Memory B cell (primary cell): ENCODE measurements at places on chromosomes 1 and 21.

DNA sequence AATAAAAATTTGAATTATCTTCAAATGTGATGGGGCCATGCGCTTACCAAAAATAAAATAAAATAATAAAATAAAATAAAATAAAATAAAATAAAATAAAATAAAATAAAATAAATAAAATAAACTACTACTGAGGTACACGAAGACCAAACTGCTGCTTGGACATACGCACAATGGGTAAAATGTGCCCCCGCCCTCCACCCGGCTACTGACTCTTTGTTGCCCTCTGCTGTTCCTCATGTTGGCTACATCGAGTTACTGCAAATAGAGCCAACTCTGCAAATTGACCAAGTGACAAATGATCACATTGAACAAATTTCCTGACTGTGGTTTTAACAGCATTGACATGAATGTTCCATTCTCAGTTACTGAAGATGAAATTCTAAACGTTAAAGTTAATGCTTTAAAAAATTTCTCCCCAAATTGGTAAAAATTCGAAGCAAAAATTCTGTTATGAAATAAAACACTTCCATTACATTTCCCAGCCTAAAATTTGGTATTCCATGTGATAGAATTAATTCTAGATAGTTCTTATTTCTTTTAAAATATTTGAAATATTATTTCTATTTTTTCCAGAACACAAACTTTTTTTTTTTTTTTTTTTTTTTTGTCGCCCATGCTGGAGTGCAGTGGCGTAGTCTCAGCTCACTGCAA is 18.8 kb upstream of the MAP1LC3C start:
- DNase-seq = peak; percentile 32

DNA sequence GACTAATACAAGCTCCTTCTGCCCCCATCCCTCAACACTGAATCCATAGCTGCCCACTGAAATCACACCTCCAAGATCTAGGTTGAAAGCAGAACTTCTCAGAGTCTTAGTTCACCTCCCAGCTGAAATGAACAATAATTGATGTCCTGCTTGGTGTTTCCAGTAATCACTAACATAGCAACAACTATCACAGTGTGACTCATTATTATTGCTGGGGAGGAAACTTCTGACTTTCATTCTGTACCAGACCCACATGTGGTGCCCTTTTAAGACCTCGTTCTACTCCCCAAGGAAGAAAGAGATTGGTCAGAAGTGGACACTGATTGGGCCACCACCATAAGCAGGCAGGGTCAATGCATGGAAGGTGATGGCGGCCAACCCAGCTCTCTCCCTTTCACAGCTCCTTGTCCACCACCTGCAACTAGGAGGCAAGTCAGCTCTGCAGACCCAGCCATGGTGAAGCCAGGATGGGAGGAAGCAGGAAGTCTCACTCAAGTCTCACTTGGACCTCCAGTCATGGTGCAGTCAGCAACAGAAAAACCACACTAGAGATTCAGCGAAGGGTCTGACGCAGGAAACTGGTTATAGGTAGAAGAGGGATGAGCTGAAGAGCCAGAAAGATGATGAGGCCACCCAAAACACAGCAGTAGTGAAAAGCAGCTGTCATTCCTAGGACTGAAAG is 720.2 kb downstream of the PTPRU start:
- no peak for DNase-seq

GRCh38 chr1:159920202-159920601 is 5.1 kb downstream of the TAGLN2 start:
- no peak for DNase-seq

DNA sequence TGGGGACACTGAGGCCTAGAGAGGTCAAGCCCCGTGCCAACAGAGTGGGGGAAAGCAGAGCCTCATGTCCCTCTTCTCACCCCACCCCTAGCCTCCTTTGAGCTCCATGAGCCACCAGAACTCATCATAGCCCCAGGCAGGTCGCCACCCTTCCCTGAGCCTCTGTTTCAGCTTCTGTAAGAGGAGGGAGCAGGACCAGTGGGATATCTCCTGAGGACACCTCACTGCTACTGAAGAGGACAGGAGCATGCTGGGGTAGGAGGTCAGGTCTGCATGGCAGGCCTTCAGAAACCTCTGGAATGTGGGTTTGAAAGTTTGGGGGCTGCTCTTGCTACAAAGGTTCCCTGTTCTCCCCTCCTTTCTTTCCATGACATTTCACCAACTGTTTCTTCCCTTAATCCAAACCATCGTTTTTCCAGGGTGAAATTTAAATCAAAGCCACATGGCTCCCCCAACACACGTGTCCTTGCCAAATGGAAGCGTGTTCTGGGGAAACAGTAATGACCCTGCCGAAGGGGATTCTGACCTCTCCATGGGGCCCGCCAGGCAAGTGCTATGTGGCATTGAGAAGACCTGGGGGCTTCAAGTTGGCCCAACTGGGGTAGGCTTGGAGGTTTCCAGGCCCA is 88.1 kb upstream of the RUNX3 start:
- no peak for DNase-seq

- DNase-seq = no peak
These were observed 103.3 kb upstream of the KCND3 start for GRCh38 chr1:112092656-112093371.

- no peak for DNase-seq
These were observed 131.6 kb downstream of the LHX8 start for GRCh38 chr1:75265792-75266191.

DNA sequence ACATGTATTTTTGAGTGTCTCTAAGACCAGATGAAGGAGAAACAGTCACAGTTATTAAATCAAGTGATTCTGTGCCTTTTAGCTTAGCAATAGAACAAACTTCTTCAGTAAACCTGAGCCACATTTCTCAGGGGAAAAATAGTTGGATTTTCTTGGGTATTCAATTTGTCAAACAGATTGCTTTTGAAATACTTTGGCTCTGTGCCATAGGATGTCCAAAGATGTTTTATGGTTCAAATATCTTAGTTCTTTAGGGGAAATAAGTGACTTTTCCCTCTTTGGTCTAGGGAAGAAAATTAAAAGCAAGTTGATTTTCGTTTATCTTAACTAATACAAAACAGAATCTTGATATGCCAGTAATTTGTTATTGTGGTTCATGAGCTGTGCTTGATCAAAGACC is 125.9 kb downstream of the ATP5PO start:
- no peak for DNase-seq

DNA sequence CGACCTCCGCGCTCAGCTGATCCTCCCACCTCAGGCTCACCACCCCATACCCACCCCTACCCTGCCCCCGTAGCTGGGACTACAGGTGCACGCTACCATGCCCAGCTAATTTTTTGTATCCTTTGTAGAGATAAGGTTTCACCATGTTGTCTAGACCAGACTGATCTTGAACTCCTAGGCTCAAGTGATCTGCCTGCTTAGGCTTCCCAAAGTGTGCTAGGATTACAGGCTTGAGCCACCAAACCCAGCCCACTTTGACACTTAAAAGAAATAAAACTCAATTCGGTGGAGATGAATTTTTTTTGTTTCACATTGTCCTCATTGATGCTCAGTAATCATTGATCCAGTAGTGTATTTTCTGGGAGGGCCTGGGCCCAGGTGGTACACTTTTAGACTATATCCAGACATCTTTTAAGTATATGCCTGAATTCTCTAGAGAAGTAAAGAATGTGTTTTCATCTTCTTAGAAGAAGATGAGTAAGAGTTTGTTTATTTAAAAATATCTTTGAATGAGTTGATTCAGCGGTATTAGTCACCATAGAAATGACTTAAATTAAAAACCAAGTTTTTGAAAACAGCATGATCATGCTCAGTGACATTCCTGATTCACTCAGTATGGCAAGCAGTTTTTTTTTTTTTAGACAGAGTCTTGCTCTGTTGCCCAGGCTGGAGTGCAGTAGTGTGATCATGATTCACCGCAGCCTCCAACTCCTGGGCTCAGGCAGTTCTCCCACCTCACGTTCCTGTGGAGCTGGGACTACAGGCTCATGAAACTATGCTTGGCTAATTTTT is 57.8 kb downstream of the EPB41 start:
- no peak for DNase-seq

DNA sequence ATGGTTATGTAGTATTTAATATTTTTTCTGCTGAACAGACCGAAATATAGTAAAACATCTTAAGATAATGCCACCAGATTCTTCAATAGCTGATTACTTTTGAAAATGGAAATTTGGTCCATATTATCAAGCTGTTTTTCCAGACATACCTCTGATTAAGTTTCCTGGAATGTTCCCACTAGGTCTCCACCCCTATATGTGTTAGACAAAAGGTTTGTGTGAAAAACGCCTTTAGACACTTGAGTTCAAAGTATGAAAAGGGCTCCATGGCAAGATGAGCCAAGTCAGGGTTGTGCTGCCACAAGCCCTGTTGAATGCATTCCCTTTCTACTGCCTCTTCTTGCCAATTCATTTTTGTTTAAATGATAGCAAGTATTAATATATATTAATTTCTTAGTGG is 52.7 kb downstream of the ZBTB17 start:
- DNase-seq = no peak

DNA sequence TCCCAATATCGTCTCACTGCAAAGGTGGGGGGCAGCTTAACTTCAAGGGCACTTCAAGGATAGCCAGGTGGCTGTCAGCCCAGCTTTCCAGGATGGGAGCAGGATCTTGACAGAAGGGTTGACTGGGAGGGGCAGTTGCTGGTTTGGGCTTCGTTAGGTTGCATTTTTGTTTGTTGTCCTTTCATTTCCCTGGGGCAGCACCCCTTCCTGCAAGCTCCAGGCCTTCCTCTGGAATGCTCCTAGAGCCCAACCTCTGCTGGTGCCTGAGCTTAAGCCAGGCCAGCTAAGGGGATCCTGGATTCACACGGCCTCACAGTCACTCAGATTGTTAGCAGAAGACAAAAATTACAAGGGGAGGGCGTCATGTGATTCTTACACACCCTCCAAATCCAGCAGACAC is 4.1 kb upstream of the OLIG2 start:
- DNase-seq = no peak

DNA sequence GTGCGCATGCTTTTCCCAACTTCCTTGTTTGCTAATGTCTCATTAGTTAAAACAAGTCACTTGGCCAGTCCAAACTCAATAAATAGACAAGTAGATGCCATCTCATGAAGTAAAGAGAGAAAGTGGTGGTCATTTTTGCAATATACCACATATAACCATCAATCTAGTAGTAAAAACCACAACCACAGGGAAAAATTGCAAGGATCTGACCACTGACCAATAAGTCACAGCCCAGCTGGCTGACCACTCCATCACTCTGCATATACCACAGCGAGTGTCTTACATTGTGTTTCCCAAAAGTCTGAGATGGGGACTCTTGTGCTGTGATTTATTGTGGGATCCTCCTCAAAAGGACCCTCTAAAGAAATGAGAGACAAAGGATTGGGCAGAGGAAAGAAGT is 76.0 kb downstream of the FH start:
- DNase-seq = no peak

DNA sequence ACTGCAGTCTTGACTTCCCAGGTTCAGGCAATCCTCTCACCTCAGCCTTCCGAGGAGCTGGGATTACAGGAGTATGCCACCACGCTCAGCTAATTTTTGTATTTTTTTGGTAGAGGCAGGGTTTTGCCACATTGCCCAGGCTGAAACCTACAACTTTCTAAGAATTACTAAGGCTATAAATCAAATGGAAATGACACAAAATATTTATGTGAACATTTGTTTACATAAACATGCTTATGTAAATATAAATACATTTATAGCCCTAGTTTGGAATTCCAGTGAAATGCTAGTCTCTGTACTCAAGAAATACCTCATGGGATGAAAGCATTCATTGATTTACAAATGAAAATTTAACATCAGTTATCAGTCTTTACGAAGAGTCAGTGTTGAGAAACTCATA is 47.8 kb downstream of the NVL start:
- no peak for DNase-seq

DNA sequence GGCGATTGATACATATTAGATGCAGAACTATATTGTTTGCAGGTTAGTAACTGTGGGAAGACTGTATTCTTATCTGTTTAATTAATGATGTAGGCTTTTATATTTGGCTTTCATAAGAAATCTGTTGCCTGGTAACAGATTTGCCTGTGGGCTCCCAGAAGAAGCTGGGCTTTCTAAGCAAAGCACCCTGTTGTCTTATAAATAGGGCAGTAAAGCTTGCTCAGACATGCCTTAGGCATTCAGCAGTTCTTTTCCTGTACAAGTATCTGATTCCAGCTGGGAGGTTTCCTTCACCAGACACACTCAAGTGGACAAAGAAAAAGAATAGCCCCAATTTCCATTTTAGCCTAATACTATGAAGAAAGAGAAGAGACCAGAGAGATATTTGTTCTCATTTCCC is 524.0 kb downstream of the LRRIQ3 start:
- no peak for DNase-seq

DNA sequence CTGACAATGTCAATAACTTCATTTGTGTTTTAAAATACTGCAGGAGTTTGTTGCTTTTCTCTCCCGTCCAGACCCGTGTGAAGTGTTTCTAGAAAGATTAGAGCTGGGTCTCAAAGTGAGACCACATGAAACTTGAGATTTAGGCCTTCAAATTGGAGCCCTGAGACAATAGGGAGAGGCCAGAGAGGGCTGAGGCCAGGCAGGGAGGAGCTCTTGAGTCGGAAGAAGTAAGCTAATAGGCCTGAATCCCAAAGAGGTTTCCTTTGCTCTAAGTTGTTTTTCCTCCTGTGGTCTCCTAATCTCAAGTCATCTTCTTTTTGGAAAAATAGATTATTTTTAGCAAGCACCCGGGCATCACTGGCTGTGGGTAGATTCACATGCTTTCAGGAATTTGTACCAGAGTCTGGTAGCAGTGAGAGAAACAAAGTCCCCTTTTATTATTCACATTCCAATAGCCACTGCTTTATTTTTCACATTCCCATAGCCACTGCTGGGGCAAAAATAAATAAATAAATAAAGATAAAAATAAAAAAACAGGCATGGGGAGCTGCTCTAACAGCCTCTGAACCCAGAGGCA is 25.6 kb downstream of the CD244 start:
- no peak for DNase-seq

GRCh38 chr21:23475281-23476219 is 2131.7 kb downstream of the MRPL39 start:
- no peak for DNase-seq

DNA sequence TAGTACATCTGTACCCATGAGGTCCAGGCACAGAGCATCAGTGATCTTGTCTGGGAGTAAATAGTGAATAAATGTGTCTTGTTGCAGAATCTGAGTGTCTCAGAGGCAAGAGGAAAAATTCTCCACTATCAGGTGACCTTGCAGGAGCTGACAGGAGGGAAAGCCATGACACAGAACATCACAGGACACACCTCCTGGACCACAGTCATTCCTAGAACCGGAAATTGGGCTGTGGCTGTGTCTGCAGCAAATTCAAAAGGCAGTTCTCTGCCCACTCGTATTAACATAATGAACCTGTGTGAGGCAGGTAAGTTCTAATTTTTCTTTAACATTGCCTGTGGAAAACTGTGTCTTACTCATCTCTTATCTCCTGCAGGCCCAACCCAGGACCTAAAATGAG is 43.1 kb downstream of the IL12RB2 start:
- no peak for DNase-seq

- no peak for DNase-seq
These were observed 101.5 kb downstream of the ATP1B1 start for GRCh38 chr1:169207797-169208520.

- DNase-seq = no peak
These were observed at the start of gene PDZK1 for GRCh38 chr1:145707183-145707867. PDZK1 (minus strand) TSS chr1:145707368; CDS start chr1:145688021, 19,347 bp downstream.

- DNase-seq = no peak
These were observed 23.8 kb downstream of the SIM2 start for GRCh38 chr21:36722370-36723368.
